ENCODE measurements at places on chromosomes 16 and 17. TPM values are rescaled to one million over a fixed set of nuclear protein-coding genes. Genes with fewer than 3 reads are reported as not detected.

DNA sequence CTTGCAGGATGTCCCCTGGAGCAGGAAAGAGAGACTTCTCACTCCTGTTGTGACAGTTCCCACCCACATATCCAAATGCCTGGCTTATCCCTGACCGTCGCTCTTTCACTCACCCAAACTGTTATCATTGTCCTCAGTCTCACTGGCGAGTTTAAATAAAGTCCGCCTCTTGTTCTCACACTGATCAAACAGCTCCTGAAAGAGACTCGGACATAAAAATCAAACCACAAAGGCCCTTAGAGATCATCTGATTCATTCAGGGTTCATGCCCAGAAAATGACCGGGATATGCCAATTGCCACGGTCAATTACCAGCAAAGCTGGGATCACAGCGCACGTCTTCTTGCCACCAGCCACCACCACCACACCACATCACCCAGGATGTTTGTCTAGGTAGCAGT is 19.9 kb downstream of the GGA3 start:
- no peak for DNase-seq

GRCh38 chr17:37092071-37092470 is 143.3 kb downstream of the AATF start:
- no peak for DNase-seq

GRCh38 chr17:8153031-8153451 is 837 bp upstream of the PER1 start:
- DNase-seq, result no peak

- DNase-seq, result no peak
These were observed 47.0 kb upstream of the SREBF1 start for GRCh38 chr17:17883801-17884200.

DNA sequence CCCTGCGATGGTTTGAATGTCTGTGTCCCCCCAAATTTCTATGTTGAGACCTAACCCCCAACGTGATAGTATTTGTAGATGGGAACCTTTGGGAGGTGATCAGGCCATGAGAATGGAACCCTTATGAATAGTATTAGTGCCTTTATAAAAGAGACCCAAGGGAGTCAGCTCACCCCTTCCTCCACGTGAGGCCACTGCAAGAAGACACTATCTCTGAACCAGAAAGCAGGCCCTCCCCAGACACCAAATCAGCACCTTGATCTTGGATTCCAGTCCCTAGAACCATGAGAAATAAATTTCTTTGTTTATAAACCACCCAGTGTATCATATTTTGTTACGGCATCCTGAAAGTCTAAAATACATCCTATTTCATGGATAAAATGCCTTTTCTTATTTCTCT is 64.4 kb upstream of the LRRC37A3 start:
- DNase-seq, result no peak

DNA sequence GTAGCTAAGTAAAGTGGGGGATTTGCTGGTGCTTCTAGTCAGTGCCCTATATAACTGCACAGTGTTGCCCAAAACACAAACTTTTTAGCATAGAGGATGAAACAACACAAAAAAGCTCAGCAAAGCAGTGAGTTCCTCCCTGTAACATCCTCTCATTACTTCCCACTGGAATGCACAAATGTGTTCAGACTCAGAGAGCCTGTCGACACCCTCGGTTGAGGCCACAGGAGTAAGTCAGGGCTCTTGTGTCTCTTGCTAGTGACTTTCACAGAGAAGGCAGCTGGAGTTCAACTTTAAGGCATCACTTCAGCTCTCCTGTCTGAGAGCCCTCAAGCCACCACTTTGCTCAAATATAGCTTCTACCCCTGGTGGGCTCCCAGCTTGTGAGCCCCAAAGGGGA is 107.2 kb upstream of the NETO2 start:
- no peak for DNase-seq

DNA sequence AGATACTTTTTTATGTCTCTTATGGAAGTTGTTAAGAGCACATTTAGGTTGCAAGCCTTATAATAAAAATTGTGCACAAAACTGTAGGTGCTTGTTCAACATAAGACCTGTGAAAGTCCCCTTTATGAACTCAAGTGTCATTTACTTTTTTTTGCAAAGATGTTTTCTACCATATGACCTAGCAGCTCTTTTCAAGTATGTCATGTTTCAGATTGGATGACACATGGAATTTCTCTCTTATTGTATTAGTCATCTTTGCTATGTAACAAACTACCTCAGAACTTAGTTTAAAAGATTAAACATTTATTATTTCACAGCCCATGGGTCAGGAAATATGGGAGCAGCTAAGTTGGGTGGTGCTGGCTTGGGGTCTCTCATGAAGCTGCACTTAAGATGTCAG is 57.9 kb downstream of the PHKB start:
- no peak for DNase-seq

- DNase-seq, result no peak
These were observed 16.4 kb downstream of the GGA3 start for GRCh38 chr17:75245011-75245410.

GRCh38 chr16:660459-661183 is 7.3 kb upstream of the RHOT2 start:
- peak; percentile 92 for DNase-seq

- DNase-seq, result peak; percentile 40
These were observed 5.7 kb upstream of the PKMYT1 start for GRCh38 chr16:2985893-2986355.

DNA sequence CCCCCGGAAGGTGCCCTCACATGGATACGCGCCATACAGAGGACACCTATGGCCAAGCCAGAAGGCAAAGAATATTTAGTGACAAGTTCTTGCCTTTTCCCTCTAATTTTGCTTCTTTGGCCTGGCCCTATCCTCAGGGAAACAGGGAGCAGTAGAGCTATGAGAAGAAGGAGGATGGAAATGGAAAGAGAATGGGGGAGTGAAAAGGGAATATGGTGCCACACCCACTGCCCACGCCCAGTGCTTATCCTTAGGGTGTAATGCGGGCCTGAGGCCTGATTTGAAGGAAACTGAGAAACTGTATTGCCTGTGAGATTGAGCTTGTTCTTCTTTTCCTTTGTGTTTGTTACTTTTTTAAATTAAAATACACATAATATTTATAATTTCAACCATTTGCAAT is 255.1 kb downstream of the HS3ST3A1 start:
- no peak for DNase-seq

GRCh38 chr16:16166949-16167348 is 56.3 kb downstream of the ABCC6 start:
- no peak for DNase-seq

MEIOC gene
- total RNA-seq, result 0.10 TPM

TUBB3 gene
- total RNA-seq, result 8.8 TPM

MAF gene
- 38.5 TPM for total RNA-seq

TEX14 gene
- not detected for total RNA-seq

WDR90 gene
- total RNA-seq, result 9.6 TPM

HBZ gene
- 0.32 TPM for total RNA-seq

Data from left cardiac atrium (tissue), 4 donors.